ENCODE measurements at places on chromosomes 1 and 21. TPM values are rescaled to one million over a fixed set of nuclear protein-coding genes. Genes with fewer than 3 reads are reported as not detected.

GRCh38 chr1:30707412-30708360 is 15.7 kb downstream of the MATN1 start:
- peaks cover 11% of the 10 kb centered on the region for H3K27me3 ChIP-seq
- H3K4me3 ChIP-seq, result no peak overlapping the region
- H3K36me3 ChIP-seq, result no peaks in the 10 kb centered on the region
- H3K27ac ChIP-seq, result no peak overlapping the region
- peak; percentile 75 for DNase-seq

- H3K27ac ChIP-seq, result no peak overlapping the region
- DNase-seq, result no peak
- no peak overlapping the region for H3K4me3 ChIP-seq
These were observed 27.6 kb downstream of the AGO4 start for GRCh38 chr1:35835398-35835797.

GRCh38 chr1:116559304-116559761 is 11.5 kb downstream of the CD58 start:
- no peaks in the 10 kb centered on the region for H3K36me3 ChIP-seq
- DNase-seq, result no peak
- peaks cover 11% of the 10 kb centered on the region for H3K4me1 ChIP-seq
- H3K27me3 ChIP-seq, result no peaks in the 10 kb centered on the region
- H3K4me3 ChIP-seq, result no peak overlapping the region

- DNase-seq, result no peak
- peaks cover 10% of the 10 kb centered on the region for H3K4me1 ChIP-seq
- H3K36me3 ChIP-seq, result no peaks in the 10 kb centered on the region
- no peaks in the 10 kb centered on the region for H3K27me3 ChIP-seq
These were observed 24.4 kb upstream of the WDR26 start for GRCh38 chr1:224458996-224459395.

DNA sequence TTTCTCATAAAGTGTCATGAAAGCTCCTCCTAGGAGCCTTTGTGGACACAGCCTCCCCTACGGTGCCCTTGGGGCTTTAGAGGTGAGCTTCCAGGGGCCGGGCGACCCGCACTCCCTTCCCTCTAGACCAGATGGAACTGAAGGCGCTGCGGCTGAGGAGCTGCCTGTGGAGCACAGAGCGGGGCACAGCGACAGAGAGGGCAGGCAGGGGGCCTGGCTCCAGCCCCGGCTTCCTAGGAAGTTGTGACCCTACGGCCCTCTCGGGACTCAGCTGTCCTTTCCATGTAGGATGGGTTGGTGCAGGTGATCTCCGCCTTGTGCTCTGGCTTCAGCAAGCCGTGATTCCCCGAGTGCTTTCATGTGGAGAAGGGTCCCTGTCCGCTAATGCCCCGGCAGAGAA is 23.6 kb upstream of the NEK2 start:
- H3K4me1 ChIP-seq, result no peaks in the 10 kb centered on the region
- no peak overlapping the region for H3K4me3 ChIP-seq
- H3K27ac ChIP-seq, result no peak overlapping the region
- no peaks in the 10 kb centered on the region for H3K36me3 ChIP-seq
- no peaks in the 10 kb centered on the region for H3K27me3 ChIP-seq

GRCh38 chr1:112935461-112936111 is 20.4 kb downstream of the SLC16A1 start:
- no peak overlapping the region for H3K4me3 ChIP-seq
- H3K36me3 ChIP-seq, result no peaks in the 10 kb centered on the region

- no peaks in the 10 kb centered on the region for H3K4me1 ChIP-seq
- H3K4me3 ChIP-seq, result no peak overlapping the region
- H3K27me3 ChIP-seq, result no peaks in the 10 kb centered on the region
- H3K27ac ChIP-seq, result no peak overlapping the region
- peaks cover 30% of the 10 kb centered on the region for H3K36me3 ChIP-seq
These were observed 69.4 kb downstream of the DEGS1 start for GRCh38 chr1:224252479-224252878.

IFNLR1 gene
- total RNA-seq, result not detected
